ENCODE measurements at places on chromosomes 1 and 21.

DNA sequence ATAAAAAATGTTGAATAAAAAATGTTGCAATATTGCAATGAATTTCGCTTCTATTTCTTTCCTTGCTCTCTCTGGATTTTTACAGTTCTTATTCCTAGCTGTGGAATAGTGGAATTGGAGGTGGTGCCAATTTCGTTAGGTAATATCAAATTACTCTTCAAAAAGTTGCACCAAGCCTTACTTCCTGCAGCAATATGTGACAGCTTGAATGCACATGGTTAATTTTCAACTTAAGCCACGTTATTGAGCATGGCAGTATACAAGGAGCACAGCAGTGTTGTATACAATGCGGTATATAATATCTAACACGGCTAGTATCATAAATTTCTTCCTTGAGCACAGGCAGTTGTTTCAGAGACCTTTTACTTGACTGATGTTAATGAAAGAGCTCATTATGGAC is 152.5 kb downstream of the NOS1AP start:
- no peak for DNase-seq

DNA sequence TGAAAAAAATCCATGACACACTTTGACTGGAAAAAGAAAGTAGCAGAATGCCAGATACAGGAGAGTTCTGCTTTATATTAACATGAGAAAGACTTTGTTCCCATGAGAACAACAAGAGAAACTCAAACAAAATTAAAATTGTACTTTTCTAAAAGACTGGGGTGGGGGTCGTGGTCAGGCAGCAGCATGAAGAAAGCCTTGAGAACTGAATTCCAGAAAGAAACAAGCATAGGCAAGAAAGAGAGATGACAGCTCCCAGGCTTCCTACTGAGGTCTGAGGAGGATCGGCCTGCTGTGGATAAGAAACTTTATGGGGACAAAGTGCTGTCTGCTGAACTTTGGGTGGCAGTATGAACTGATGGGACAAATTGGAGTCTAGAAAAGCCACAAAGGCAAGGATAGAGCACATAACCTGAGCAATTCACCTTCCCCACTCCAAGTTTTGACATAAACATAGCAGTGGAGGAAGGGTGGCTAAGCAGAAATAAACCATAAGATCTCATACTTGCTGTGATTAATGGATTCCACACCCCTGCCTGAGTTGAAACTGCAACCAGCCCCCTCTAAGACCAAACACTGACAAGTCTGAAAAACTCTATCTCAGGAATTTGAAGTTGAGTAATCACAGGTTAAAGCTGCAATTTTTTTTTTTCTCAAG is 43.7 kb downstream of the COL6A1 start:
- no peak for DNase-seq

DNA sequence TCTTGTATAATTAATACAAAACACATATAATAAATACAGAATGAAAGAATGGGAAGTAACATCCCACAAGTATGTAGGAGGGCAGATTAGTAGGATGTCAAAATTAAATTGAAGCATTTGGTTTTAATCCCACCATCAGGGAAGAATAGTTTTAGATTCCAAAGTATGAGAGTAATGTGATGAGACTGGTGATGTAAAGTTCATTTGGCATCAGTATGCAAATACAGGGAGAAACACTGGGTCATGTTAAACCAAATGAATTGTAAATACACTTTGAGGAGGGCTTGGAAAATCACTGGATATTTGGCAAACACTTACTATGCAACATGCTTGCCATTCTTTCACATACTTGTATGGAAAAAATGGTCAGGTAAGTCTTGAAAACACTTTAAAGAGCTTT is 358.8 kb downstream of the DPYD start:
- DNase-seq, result no peak

DNA sequence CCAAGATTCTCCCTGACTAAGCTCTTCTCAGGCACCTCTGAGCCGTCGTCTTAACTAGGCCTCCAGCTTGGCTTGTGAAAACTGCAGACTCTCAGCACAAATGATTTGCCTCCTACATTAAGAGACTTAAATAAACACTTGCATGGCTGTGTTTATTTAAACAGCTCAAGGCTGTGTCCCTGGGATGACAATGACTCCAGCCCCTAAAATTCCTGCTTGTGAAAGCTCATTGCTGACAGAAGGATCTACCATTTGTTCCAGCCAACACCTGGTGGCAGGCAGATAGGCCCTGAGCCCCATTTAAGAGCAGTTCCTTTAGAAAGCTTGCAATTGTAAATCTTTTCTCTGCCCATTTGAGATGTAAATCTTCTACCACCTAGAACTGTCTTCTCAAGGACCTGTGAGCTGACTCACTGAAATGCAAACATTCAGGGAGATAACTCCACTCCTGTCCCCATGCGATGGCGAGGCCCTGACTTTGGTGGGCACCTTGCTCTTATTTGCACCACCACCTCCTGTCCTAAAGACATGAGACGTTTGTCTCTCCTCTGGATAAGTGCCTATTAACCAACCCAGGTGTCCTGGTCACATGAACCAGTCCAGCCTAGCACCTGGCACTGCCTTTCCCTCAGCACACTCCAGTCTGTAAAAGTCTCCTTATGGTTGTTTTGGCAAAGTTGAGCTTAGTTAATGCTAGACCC is 15.1 kb upstream of the PCP4 start:
- no peak for DNase-seq

GRCh38 chr1:117682372-117682771 is 76.5 kb downstream of the TENT5C start:
- no peak for DNase-seq

DNA sequence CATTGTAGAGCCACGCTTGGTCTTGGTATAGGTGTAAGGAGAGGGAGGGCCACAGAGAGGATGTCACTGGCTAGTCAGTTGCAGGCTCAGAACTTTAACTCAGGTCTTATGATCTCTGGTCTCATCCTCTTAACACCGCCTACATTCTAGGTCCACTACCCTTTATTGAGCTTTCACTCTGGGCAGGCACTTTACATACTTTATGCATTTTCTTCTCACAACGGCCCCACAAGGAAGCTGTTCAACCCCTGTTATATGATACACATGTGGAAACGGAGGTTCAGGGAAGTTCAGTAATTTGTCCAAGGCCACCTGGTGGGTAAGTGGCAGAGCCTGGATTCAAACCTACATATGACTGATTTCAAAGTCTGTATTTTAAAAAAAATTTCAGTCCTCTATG is 25.3 kb upstream of the RCAN3 start:
- DNase-seq, result no peak

DNA sequence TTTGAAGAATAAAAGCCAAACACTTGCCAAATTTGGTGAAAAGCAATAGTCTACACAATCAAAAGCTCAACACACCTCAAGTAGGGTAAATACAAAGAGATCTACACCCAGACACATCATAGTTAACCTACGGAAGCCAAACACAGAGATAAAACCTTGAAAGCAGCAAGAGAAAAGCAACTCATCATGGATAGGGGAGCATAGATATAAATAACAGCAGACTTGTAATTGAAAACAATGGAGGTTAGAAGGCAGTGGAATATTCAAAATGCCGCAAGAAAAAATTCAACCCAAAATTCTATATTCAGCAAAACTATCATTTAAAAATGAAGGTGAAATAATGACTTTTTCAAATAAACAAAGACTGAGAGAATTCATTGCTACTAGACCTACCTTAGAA is 105.1 kb downstream of the ITSN1 start:
- DNase-seq, result no peak

DNA sequence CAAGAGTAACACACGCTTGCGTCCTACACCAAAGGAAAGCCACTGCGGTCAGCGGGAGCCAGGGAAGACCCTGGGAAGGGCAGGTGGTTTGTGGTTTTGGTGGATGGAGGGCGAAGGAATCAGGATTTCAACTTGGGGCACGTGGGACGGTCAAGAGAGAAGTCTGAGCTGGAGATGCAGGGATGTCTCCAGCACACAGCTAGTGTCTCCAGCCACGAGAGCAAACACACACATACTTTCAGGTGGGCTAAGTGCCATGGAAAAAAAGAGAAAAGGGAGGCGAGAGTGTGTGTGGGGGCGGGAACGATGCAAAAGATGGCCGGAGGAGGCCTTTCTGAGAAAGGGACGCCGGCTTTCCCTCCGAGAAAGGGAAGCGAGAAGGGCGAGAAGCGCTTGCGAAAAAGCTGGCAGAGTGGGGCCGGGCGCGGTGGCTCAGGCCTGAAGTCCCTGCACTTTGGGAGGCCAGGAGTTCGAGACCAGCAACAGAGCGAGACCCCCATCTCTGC is 1.4 kb upstream of the SRRM1 start:
- DNase-seq, result no peak

- DNase-seq, result no peak
Measured at GRCh38 chr1:12511128-12511484, 106.9 kb downstream of the DHRS3 start.

DNA sequence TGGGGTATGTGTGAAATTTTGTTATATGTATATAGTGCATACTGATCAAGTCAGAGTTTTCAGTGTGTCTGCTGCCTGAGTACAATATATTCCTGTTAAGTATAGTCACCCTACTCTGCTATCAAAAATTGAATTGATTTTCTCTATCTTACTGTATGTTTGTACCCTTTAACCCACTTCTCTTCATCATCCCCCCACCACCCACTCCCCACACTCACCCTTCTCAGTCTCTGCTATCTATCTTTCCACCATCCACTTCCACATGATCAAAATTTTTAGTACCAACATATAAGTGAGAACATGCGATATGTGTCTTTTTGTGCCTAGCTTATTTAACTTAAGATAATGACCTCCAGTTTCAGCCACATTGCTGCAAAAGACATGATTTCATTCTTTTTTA is 4.2 kb downstream of the LY9 start:
- no peak for DNase-seq

GRCh38 chr1:109763646-109764415 is at the start of gene EPS8L3:
Gene EPS8L3 (minus strand): TSS chr1:109763923. CDS start chr1:109761749, 2,174 bp downstream.
- no peak for DNase-seq

GRCh38 chr1:18781031-18781430 is 78.4 kb downstream of the TAS1R2 start:
- no peak for DNase-seq

GRCh38 chr1:29237129-29237821 is 953 bp downstream of the PTPRU start:
- DNase-seq, result no peak

- DNase-seq, result no peak
Measured at GRCh38 chr21:40516335-40516734, 330.6 kb downstream of the DSCAM start.

- DNase-seq, result no peak
Measured at GRCh38 chr1:180503280-180503862, 994 bp upstream of the ACBD6 start.

DNA sequence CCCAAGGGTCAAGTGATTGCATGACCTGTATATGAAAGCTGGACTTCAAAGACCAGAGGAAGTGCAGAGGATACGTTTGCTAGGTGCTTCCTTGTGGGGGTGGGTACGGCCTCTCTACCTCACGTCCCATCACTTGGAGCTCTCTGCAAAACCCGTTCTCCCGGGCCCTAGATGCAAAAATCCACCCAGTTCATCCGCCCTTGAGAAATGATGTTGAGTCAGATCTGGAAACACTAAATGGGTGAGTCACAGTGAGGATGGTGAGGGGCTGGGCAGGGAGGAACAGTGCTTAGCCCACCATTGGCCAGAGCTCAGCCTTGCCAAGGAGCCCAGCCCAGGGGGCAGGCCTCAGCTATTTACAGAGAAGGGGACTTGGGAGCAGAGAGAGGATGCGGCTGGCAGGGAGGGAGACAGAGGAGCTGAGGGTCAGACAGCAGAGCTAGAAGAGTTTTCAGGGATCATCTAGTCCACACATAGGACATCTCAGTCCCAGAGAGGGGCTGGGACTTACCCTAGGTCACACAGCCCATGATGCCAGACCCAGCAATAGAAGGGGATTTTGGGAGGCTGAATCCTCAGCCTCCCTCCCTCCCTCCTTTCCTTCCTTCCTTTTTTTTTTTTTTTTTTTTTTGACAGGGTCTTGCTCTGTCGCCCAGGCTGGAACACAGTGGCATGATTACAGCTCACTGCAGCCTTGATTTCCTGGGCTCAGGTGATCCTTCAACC is 14.6 kb downstream of the ARHGEF10L start:
- no peak for DNase-seq

DNA sequence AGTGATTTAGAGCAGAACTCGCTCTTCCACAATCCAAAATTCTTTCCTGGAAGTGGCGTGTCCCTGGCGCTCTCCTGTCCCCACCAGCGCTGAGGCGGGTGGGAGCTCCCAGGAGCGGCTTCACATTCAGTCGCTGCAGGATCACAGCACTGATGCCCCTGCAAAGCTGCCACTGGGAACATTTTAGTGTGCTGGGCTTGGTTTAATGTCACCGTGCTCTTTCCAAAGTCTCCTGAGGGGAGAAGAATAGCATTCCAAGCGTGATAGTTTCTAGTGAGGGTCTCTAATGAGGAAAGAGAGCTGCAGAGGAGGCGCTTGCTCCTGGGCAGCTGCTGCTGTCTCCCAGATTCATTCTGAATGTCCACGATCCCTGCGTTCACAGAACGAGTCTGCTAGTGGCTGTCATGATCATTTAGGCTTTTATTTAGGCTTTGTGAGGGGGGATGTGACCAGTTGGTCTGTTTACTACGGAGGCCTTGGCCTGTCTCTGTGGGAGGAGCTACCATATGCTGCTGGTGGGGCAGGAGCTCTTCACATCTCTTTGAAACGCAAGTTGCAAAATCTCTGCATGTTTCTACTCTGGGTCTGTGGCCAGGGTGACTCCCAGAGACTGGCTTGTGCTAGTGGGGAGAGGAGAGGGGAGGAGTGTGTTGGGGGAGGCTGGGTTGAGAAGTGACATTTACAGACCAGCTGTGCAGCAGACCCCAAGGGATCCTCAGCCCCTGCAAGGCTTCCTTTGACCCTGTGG is 23.4 kb downstream of the OLFML3 start:
- no peak for DNase-seq

DNA sequence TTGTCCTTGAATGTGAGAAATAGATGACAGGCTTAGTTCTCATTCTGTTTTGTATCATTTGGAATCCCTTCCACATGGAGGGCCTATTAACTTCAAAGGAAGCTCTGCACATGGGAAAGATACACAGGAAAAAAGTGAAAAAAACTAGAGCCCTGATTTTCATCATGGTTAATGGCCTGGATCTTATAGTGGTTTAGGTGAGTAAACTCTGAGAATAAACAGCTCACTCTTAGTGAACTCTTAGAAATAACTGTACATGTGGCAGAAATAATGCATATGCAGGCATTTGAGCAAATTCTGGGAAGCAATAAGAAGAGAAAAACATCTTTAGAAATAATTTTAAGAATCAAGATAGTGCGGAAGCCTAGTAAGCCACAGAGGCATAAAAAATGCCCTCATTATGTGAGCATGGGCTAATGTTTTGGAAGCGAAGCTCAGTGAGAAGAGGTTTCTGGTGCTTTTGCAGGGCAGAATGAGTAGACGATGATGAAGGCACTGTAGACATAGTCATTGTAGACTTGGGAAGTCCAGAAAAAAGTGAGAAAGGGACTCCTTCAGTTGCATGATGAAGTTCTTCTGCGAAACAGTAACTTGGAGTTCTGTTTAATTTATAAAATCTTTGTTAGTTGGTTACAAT is 279.9 kb downstream of the DNM3 start:
- DNase-seq, result no peak
